ENCODE measurements at places on chromosomes 5 and 9.
A peak's percentile ranks its signal among the peaks of the same experiment; 100 is the strongest.

DNA sequence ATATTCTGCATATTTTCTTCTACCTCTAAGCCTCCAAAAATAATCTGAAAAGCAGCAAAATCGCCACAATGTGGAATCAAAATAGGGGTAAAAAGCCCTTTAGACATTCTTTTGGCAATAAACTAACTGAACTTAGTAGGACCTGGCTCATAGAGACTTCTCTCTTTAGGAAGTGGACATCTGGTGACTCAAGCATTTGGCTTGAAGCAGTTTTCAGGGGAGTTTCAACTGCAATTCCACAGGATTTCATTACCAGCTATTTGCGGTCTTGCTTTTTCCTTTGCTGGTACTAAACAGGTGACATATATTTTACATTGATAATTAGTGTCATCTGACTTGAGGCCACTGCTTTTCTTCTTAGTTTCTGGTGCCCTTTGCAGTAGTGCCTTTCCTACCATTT is 173.2 kb upstream of the FBN2 start:
- DNase-seq: no peak

- no peak for DNase-seq
Measured at GRCh38 chr5:140072812-140073211, 29.7 kb upstream of the NRG2 start.

DNA sequence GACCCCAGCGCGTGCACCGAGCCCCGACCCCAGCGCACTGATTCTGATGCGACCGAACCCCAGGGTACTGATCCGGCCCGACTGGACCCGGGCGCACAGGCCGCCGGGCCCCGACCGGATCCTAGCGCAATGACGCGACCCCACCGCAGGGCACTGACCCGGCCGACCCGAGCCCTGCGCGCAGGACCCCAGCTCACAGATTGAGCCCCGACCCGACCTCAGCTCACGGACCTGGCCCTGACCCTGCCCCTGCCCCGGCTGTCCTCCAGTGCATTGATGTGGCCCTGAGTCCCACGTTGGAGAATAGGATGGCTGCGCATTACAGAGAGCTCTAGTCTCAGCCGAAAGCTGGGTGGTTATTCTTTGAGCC is 438 bp downstream of the TRIP13 start:
- DNase-seq: peak; percentile 27

DNA sequence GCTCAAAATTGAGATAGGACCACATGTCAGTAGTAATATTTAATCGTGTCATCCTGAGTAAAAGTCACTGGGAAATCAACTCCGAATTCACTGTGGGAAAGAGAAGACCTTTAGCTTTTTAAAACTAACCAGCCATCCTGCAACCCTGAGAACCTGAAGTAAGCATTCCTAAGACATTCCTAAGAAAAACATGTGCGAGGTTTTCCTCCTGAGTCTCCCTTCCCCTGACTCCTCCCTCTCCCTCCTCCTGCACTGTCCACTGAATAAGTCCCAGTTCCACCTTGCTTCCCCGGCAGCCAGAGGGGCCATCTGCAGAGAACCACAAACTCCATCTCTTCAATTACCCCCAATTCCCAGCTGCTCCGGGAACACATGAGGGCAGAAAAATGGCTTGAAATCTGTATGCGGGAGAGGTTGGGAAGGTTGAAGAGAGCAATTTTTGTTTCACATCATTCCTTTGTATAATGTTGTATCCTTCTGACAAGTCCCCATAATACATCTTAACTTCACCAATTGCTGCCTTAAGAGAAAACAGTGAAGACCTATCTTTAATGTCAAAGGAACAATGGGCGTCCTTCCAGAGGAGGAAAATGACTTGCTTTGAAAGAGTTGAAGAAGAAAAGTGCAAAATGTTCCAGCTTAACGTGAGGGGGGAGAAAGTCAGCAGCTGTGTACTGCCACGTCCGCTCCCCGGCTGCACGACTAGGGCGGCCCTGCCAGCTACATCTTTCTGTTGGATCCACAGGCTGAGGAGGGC is 186.3 kb downstream of the ZNF462 start:
- DNase-seq: no peak

Data from stimulated activated CD4-positive, alpha-beta T cell treated with anti-CD3 and anti-CD28 coated beads, Interleukin-2, amount 100 ng/mL, for 24 hours (primary cell).